ENCODE measurements at places on chromosomes 13 and 19. TPM values are rescaled to one million over a fixed set of nuclear protein-coding genes. Genes with fewer than 3 reads are reported as not detected.

- DNase-seq: no peak
Measured at GRCh38 chr19:5149932-5150901, 181.3 kb downstream of the KDM4B start.

DNA sequence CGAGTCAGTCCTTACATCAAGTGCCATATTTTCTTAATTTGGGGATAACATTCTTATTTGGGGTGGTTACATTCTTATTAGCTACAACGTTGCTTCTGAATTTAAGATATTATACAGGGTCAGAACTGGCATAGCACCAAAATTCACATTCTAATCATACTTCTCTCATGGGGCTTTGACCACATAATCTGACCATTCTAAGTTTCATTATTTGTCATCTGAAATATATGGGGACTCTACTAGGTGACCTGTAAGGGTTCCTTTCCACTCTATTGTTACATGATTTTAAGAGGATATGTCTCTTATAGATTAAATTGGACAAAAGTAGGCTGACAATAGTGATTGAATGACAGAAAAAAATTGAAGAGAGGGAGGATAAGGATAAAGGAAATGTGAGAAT is 536.5 kb downstream of the KCTD12 start:
- peak; percentile 19 for DNase-seq

DNA sequence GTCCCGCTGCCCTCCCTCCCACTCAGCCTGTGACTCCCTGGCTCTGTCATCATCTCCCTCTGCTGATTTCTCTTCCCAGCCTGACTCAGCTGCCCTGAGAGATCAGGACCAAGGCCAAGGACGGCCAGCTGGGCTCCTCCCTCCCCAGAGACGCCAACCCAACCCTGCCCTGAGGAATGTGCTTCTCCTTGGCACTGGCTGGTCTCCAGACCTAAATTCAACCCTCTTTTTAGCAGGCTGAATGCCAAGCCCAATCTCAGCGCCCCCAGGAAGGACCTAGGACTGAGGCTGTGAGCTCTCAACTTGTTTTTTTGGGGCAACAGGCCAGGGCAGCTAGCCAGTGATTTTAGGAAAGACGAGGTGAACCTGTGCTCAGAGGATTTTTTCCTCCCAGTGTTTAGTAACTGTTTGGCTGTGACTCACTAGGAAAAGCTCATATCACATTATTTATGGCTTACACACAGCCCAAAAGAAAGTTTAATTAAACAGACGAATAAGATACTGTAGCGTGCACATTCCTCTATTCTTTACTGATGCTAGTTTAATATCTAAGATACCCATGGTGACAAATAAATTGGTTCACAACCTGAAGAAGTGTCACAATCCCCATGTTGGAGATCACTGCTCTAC is 7.4 kb upstream of the IGFL1 start:
- DNase-seq: peak; percentile 66

GRCh38 chr13:28106976-28107375 is 6.6 kb upstream of the FLT3 start:
- no peak for DNase-seq

- no peak for DNase-seq
Measured at GRCh38 chr19:14835011-14835410, at the start of the genes OR7A5 and OR7C1. Gene OR7A5 (minus strand): TSS chr19:14835185. CDS start chr19:14828241, 6,944 bp downstream. Gene OR7C1 (minus strand): TSS chr19:14835185. CDS start chr19:14800136, 35,049 bp downstream.

- no peak for DNase-seq
Measured at GRCh38 chr13:53241891-53242348, 213.3 kb downstream of the OLFM4 start.

DNA sequence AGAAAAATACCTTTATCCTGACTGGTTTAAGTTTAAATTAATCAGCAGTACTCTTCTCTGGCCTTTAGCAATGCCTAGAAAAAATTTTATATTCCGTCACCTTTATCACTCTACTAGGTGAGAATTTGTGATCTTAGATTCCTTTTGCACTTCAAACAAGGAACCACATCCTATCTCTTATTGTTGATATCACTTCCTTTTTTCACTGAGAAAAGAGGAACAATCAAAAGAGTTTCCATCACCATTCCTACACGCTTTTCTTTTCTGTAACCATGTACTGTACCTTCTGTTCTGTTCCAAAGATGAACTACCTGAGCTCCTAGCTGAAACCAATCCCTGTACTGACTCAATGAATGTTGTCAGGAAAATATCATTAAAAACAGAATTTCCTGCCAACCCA is 1379.0 kb upstream of the MIR17HG start:
- DNase-seq: no peak

Gene C19orf81
- total RNA-seq: not detected

Gene GIPC3
- 0.33 TPM for total RNA-seq
